ENCODE measurements at places on chromosomes 5 and 9.
A peak's percentile ranks its signal among the peaks of the same experiment; 100 is the strongest.

DNA sequence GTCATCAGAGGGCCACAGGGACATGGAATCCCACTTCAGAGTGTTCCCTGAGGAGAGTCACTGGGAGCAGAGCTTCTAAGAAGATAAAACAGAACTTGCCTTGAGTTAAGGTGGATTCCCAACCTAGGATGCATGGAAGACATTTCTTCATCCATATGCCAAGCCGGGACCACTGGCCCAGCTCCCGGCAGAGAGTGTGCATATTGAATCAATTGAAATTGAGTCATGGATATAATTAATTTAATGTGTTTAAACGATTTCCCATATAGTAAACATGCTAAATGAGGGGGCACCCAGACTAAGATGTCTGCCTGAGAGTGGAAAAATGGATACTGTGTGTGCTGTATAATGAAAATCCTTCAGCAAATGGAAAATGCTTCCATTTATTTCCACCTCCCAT lies 194.4 kb upstream of the TBC1D2 start:
- peaks cover 23% of the 10 kb centered on the region for H3K27me3 ChIP-seq
- H3K36me3 ChIP-seq = no peaks in the 10 kb centered on the region
- H3K27ac ChIP-seq = no peak overlapping the region
- H3K4me3 ChIP-seq = no peak overlapping the region
- no peaks in the 10 kb centered on the region for H3K4me1 ChIP-seq
- DNase-seq = no peak

GRCh38 chr5:77629509-77630113 lies 8.9 kb downstream of the OTP start:
- peak; percentile 29 for DNase-seq
- peaks cover 37% of the 10 kb centered on the region for H3K4me1 ChIP-seq
- no peak overlapping the region for H3K27ac ChIP-seq
- peaks cover 81% of the 10 kb centered on the region for H3K27me3 ChIP-seq
- H3K36me3 ChIP-seq = peaks cover 14% of the 10 kb centered on the region
- H3K4me3 ChIP-seq = peak overlapping the region; percentile 92

DNA sequence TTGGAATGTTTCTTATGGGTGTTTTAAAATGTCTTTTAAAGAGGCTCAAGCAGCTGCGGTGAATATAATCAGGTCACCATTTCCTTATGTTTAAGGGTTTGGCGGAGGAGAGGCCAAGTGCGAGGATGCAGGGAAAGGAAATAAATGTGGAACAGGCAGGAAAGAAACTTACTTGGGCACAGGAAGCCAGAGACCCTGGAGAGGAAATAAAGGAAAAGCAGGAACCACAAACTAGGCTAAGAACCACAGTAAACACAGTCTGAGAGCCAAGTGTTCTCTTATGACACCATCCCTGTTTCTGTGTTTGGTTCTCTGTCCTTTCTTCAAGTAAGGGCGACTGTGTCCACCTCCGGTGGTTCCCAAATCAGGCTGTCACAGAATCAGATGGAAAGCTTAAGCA lies 166.5 kb downstream of the C9orf152 start:
- no peak overlapping the region for H3K27ac ChIP-seq
- peaks cover 1% of the 10 kb centered on the region for H3K36me3 ChIP-seq
- no peak overlapping the region for H3K4me3 ChIP-seq
- no peak for DNase-seq
- H3K27me3 ChIP-seq = no peaks in the 10 kb centered on the region

- no peak overlapping the region for H3K27ac ChIP-seq
- no peaks in the 10 kb centered on the region for H3K36me3 ChIP-seq
- no peaks in the 10 kb centered on the region for H3K4me1 ChIP-seq
- H3K4me3 ChIP-seq = no peak overlapping the region
- H3K27me3 ChIP-seq = no peaks in the 10 kb centered on the region
- no peak for DNase-seq
Observed at GRCh38 chr5:112555691-112556090, 136.6 kb upstream of the EPB41L4A start.

- DNase-seq = no peak
- no peaks in the 10 kb centered on the region for H3K27me3 ChIP-seq
- peaks cover 2% of the 10 kb centered on the region for H3K36me3 ChIP-seq
- no peak overlapping the region for H3K27ac ChIP-seq
Observed at GRCh38 chr5:22471154-22471553, 382.0 kb downstream of the CDH12 start.

GRCh38 chr5:106739127-106739526 lies 931.6 kb downstream of the EFNA5 start:
- DNase-seq = no peak
- H3K27me3 ChIP-seq = no peaks in the 10 kb centered on the region
- no peaks in the 10 kb centered on the region for H3K36me3 ChIP-seq
- H3K4me1 ChIP-seq = no peaks in the 10 kb centered on the region
- H3K4me3 ChIP-seq = no peak overlapping the region

DNA sequence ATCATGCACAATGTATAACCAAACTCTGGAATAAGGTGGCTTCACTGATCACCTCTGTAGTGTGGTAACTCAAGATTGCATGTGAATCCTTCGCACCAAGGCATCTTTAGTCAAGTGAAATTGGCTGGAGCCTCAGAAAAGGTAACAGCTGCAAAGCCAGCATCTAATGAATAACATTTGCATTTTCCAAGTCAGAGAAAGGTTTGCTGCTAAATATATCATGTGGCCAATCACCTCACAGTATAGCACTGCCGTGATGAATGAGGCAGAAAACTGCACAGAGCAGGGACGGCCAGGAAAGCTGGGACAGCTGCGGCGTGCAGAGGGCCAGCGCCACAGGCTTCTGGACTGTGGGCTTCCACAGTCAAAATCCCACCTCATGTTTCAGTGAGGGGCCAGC lies 18.5 kb downstream of the MRPS27 start:
- DNase-seq = no peak
- no peak overlapping the region for H3K4me3 ChIP-seq
- peaks cover 20% of the 10 kb centered on the region for H3K36me3 ChIP-seq
- no peaks in the 10 kb centered on the region for H3K27me3 ChIP-seq
- no peak overlapping the region for H3K27ac ChIP-seq

- H3K27me3 ChIP-seq = no peaks in the 10 kb centered on the region
- H3K27ac ChIP-seq = no peak overlapping the region
- no peak overlapping the region for H3K4me3 ChIP-seq
- no peaks in the 10 kb centered on the region for H3K36me3 ChIP-seq
Observed at GRCh38 chr9:37328556-37329227, 93.8 kb upstream of the GRHPR start.

DNA sequence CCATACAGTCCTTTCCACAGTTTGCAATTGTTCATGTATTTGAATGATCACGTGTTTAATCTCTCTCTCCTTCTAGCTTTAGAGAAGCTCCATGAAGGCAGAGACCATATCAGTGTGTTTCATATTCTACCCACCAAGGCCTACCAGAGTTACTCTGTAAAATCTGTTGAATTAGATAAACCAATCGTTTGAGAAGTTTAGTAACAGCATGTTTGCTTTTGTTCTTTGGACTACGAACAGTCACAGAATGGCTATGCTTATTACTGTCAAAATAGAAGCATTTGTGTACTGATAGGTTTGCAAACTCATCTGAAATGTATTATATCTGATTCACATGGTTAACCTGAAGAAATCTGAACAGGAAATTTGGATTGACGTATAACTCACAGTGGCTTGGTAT lies 93.8 kb downstream of the ITGA1 start:
- H3K4me1 ChIP-seq = no peaks in the 10 kb centered on the region
- H3K36me3 ChIP-seq = peaks cover 2% of the 10 kb centered on the region
- DNase-seq = no peak
- no peak overlapping the region for H3K27ac ChIP-seq
- peaks cover 14% of the 10 kb centered on the region for H3K27me3 ChIP-seq
- no peak overlapping the region for H3K4me3 ChIP-seq

GRCh38 chr9:115141612-115142011 lies 23.7 kb upstream of the TNC start:
- no peak overlapping the region for H3K27ac ChIP-seq
- H3K27me3 ChIP-seq = peaks cover 55% of the 10 kb centered on the region
- no peaks in the 10 kb centered on the region for H3K4me1 ChIP-seq
- no peak overlapping the region for H3K4me3 ChIP-seq
- H3K36me3 ChIP-seq = no peaks in the 10 kb centered on the region
- no peak for DNase-seq

- no peaks in the 10 kb centered on the region for H3K36me3 ChIP-seq
- DNase-seq = peak; percentile 48
- peak overlapping the region; percentile 95 for H3K4me3 ChIP-seq
- H3K27ac ChIP-seq = peak overlapping the region; percentile 96
- no peaks in the 10 kb centered on the region for H3K27me3 ChIP-seq
Observed at GRCh38 chr5:10760096-10760920, 726 bp downstream of the DAP start.

DNA sequence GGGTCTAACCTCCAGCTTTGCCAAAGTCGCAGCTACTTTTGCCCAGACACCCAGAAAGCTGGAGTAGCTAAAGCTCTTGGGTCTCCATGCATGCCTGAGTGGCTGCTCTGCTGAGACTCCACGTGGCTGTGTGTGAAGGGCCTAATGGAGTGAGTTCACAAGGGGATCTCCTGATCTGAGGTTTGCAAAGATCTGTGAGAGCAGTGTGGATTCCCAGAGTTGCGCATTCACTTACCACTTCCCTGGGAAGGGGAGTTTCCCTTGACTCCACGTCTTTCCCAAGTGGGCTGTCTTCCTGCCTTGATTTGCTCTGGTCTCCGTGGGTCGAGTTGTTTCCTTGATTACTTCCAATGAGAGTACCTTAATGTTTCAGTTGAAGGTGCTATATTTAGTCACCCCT lies 17.6 kb upstream of the CDKN2B start:
- no peaks in the 10 kb centered on the region for H3K36me3 ChIP-seq
- H3K27me3 ChIP-seq = peaks cover 48% of the 10 kb centered on the region
- no peak overlapping the region for H3K4me3 ChIP-seq
- H3K4me1 ChIP-seq = no peaks in the 10 kb centered on the region

- H3K27ac ChIP-seq = no peak overlapping the region
- no peaks in the 10 kb centered on the region for H3K36me3 ChIP-seq
- peaks cover 8% of the 10 kb centered on the region for H3K4me1 ChIP-seq
- H3K4me3 ChIP-seq = no peak overlapping the region
- DNase-seq = no peak
Observed at GRCh38 chr5:154117050-154117449, 73.5 kb upstream of the GALNT10 start.

GRCh38 chr9:98584059-98584458 lies 124.7 kb downstream of the GABBR2 start:
- no peak overlapping the region for H3K27ac ChIP-seq
- no peaks in the 10 kb centered on the region for H3K36me3 ChIP-seq
- peak; percentile 16 for DNase-seq

- H3K27ac ChIP-seq = no peak overlapping the region
- no peak overlapping the region for H3K4me3 ChIP-seq
- no peak for DNase-seq
Observed at GRCh38 chr5:22596404-22596970, 256.7 kb downstream of the CDH12 start.

DNA sequence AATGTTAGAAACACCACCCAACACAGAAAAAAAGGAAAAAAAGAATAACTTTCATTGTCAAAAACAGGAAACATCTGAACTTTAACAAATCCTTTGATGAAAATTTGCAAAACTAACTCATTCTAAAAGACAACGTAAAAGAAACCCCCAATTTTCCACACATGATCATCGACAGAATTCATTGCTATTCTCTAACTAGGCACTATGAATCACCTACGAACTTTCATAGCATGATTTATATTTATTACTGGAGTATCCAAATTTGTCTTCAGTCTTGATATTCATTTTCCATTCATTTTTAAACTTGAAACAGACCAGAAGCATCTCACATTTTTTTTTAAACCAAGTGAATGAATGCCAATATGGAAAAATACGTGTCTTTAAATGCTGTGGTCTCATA lies 514.6 kb downstream of the TLE4 start:
- no peaks in the 10 kb centered on the region for H3K36me3 ChIP-seq
- H3K4me1 ChIP-seq = peaks cover 22% of the 10 kb centered on the region
- H3K27me3 ChIP-seq = peaks cover 6% of the 10 kb centered on the region
- DNase-seq = no peak

DNA sequence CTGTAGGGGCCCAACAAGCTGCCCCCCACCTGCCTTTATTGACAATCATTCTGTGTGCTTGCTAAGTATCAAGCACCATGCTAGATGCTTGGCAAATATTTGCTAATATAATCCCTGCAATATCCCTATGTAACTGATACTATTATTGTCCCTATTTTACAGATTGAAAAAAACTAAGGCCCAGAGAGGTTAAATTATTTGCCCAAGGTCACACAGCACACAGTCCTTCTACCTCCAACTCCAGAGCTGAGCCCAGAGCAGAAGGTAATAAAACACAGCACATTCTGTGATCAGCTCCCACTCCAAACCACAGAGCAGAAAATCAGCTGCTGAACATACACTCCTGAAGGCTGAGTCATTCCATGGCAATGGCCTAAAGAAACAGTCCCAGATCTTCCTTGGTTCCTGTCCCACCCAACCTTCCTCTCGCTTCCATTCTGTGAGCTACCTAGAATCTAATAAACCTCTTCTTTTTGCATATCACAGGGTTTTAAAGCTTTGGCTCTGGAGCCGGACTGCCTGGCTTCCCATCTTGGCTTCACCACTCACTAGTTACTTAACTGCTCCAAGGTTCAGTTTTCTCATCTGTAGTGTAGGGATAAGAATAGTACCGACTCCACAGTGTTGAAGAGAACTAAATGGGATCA lies 66.7 kb upstream of the ADRA1B start:
- H3K4me1 ChIP-seq = no peaks in the 10 kb centered on the region
- H3K36me3 ChIP-seq = no peaks in the 10 kb centered on the region
- H3K27me3 ChIP-seq = peaks cover 6% of the 10 kb centered on the region
- no peak for DNase-seq
- no peak overlapping the region for H3K4me3 ChIP-seq

DNA sequence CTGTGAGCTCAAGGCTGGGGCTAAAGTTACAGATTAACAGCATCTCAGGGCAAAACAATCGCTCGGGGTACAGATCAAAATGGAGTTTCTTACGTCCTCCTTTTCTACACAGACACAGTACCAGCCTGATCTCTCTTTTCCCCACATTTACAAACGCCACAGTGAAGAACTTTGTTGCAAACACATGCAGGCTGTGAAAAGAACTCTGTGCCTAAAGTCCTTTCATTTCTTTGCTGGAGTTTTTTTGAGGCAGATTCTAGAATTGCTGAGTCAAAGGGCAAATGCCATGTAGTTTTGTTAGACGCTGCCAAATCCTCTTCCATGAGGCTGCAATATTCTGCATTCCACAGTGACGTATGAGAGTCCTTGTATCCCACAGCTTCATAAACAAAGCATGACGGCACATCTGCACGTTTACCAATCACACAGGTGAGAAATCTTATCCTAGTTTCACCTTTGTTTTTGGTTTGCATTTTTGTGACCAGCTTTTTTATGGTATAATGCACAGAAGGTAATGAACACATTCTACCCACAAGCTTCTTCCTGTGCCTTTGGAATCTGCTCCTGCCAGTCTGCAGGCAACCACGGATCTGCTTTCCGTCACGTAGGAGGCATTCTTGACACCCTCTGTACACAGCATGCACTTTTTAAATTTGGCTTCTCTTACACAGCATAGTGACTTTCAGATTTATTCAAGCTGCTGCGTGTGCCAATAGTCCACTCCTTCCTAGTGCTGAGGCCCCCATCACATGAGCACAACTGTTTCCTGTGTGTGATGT lies 44.6 kb upstream of the LPCAT1 start:
- no peaks in the 10 kb centered on the region for H3K27me3 ChIP-seq
- peaks cover 15% of the 10 kb centered on the region for H3K36me3 ChIP-seq
- H3K4me3 ChIP-seq = no peak overlapping the region
- H3K27ac ChIP-seq = no peak overlapping the region

- H3K4me3 ChIP-seq = no peak overlapping the region
- H3K4me1 ChIP-seq = peaks cover 21% of the 10 kb centered on the region
- H3K36me3 ChIP-seq = no peaks in the 10 kb centered on the region
- H3K27ac ChIP-seq = no peak overlapping the region
Observed at GRCh38 chr5:102796498-102796897, 41.4 kb downstream of the PAM start.

Measured in activated T-cell treated with anti-CD3 and anti-CD28 coated beads, Interleukin-2, amount 50 U/mL, for 72 hours (primary cell).